HL-60 (cell line): ENCODE measurements at places on chromosomes 7 and 10.
A peak's percentile ranks its signal among the peaks of the same experiment; 100 is the strongest.

GRCh38 chr7:21368317-21368716, 59.6 kb upstream of the SP4 start:
- DNase-seq: no peak

GRCh38 chr7:98568891-98569290, 48.2 kb upstream of the NPTX2 start:
- DNase-seq: no peak

DNA sequence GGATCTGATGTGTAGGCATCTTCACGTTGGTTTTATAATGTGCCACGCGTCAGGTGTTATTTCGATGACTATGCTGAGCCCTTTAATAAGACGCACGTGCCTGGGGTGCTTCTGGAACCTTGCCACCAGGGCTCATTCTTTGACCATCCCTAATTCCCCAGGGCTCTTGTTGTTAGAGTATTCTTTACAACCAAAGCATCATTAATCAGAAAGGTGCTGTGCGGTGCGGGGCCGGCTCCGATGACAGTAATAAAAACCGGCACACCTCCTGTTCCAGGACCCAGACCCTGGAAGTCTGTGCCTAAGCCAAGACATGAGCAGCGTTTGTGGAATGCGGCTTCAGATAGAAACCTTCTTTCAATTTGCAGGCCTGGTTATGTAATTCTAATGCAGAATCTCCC, 58.4 kb downstream of the MGMT start:
- DNase-seq: no peak

- DNase-seq: no peak
These were observed 273.2 kb downstream of the PTPRN2 start for GRCh38 chr7:158314394-158314793.

GRCh38 chr7:98836811-98837629, 32.8 kb downstream of the TMEM130 start:
- no peak for DNase-seq

- DNase-seq: no peak
These were observed 45.1 kb upstream of the GSAP start for GRCh38 chr7:77461246-77461645.

- no peak for DNase-seq
These were observed 137.2 kb downstream of the ARHGAP22 start for GRCh38 chr10:48467669-48468068.

DNA sequence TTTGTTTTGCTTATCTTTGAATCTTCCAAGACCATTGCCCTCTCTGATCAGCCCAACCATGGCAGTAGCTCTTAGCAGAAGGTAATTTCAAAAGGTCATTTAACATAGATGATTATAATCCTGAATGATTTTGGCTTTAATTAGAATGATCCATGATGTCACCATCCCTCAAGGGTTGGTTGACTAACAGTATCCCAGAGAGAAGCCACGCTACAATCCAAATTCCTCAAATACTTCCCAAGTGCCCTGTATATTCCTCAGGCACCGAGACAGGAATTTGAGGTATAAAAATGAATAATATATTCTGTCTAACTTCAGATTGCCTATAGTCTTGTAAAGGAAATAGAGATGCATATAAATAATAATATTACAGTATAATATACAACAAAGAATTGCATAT, 42.1 kb upstream of the TMEM196 start:
- no peak for DNase-seq

- no peak for DNase-seq
These were observed 215.9 kb downstream of the RAB11FIP2 start for GRCh38 chr10:117830787-117831212.

GRCh38 chr10:48737886-48738285, 53.2 kb downstream of the WDFY4 start:
- DNase-seq: no peak

GRCh38 chr10:44636625-44637024, 251.7 kb upstream of the CXCL12 start:
- no peak for DNase-seq

DNA sequence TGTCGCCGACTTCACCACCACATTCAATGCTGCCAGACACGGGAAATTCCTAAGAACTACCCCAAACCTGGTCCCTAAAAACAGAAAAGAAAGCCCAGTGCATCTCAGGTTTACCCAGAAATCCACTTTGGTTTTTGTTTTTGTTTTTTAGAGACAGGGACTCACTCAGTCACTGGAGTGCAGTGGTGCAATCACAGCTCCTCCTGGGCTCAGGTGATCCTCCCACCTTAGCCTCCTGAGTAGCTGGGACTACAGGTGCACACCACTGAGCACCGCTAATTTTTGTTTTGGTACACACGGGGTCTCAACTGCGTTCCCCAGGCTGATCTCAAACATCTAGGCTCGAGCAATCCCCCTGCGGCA, 22.8 kb downstream of the MAD1L1 start:
- no peak for DNase-seq

DNA sequence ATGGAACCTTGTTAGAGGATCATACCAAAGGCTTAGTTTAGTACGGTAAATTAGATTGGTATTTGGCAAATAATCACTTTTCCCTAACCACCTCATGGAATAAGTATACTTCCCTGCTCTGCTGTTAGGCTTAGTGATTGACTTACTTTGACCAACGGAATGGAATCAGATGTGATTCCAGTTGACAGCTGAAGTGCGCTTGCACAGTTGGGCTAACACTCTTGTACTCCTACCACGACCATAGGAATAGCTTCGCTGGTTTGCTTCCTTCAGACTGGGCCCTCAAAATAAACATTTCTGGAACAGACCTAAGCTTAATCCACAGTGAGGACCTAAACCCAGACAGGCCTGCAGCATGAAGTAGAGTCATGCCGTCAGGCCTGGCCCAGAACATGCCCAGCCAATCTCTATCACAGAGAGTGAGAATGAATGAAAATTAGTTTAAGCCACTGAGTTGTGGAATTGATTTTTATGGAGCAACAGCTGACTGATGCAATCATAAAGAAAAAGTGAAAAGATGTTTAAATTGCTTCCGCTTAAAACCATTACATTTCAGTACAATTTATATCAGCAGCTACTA, 122.3 kb downstream of the DOCK4 start:
- DNase-seq: no peak

- no peak for DNase-seq
These were observed 133.5 kb downstream of the TACC2 start for GRCh38 chr10:122122493-122122892.

DNA sequence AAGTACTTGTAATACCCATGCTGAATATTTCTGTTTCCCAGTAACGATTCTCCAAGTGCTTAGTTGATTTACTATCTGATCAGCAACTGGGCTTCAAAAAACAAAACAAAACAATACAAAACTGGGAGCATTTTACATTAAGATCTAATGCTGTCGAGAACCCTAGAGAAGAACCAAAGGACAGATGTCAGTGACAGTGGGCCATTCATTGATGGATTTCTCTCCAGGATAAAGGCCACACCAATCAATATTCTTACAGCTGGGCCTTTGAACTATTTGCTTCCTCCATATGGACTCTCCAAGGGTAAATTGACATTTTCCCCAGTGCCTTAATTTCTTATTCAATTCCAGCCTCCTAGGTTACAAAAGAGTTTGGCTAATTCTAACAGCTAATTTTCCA, 217.5 kb downstream of the ADAM12 start:
- DNase-seq: no peak

- no peak for DNase-seq
These were observed 10.2 kb upstream of the SORBS1 start for GRCh38 chr10:95571390-95571789.

DNA sequence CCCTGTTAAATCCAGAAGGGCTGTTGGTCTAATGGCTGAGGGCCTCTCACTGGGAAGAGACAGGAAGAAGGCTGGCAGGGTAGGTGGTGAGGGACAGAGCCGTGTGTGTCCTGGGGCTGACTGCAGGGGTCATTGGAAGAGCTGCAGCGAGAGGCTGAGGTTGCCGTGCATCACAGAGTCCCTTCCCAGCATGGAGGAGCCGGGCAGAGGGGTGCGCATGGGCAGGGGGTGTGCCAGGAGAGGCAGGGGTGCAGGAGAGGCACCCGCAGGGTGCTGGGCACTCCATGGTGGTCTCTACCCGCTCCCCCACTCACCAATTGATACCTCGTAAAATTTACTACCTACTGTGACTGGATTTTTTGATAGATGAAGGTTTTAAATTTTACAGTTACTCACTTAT, 124.3 kb downstream of the ACTR3B start:
- no peak for DNase-seq

GRCh38 chr10:51188008-51188407, 113.7 kb downstream of the PRKG1 start:
- DNase-seq: no peak

DNA sequence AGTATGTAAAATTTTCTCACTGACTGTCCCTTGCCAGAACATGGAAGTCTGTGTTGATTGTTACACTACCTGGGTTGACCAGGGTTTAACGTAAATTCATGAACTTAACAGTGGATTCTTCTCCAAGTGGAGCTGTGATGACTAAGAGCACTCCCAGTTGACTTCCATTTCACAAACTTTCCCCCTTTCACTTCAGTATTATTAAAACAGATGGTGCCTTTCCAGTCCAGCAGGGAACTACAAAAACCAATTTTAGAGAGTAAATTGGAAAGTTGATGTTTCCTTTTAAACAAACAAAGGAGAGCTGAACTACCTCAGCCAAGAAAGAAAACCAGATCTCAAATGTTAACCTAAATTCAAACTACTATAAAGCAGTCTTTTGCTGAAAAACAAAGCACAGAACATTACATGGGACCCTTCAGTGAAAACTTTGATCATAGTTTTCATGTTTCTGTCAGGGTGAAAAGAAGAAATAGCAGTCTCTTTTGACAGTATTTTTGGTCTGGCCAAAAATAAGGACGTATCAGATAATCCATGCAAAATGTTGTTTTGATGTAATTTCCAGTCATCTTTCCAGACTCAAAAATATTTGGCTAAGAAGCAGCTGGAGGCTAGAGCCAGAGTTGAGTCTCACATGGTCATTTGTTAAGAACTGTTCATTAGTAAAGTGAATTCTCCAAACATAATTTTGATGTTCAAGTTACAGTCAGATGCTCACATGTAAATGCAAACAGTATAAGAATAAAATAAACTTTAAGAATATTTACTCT, 479.9 kb upstream of the AKR1E2 start:
- DNase-seq: no peak

- peak; percentile 47 for DNase-seq
These were observed at the start of gene MLXIPL for GRCh38 chr7:73623798-73624668. TSS of gene MLXIPL (minus strand) at chr7:73624522. CDS start at chr7:73624492, 30 bp downstream.

DNA sequence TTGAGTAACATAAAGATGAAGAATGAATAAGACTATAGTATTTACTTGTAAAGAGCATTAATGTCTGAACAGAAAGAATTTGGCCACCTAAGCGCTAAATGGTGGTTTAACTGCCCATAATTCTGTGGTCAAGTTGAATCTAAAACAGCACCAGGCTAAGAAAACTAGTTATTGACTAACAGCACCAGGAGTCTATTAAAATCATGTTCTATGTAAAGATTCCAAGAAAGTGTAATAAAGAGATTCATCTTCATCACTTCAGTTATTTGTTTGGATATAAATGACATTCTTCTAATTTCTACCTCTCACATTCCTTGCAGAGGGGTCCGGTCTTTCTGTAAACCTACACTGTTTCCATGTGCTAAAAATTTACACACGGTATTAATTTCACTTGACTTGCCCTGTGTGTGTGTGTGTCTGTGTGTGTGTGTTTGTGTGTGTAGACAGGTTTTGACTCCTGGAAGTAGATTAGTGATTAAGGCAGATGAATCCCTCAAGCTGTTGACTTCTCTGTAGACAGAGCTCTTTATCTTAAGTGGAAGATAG, 84.4 kb downstream of the KLF6 start:
- no peak for DNase-seq

DNA sequence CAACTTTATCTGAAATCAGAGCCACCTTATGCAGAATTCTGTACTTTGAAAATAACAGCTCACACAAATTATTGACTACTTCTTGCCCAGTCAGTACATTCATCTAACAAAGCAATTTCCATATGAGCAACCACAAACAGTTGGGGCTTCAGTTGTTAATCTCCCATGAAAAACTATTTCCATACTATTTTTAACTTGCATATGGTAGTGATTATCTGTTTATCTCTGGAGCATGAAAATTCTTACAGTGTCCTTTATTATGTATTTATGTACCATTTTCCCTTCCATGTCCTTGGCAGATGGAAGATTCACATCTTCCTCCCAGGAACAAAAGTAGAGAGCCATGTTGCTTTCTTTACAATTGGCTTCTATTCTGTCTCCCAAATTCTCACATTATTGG, 285.7 kb downstream of the CRPPA start:
- DNase-seq: no peak

- DNase-seq: no peak
These were observed 4.1 kb upstream of the CPA4 start for GRCh38 chr7:130288829-130289228.
